HT1080 (cell line): ENCODE measurements at places on chromosomes 4 and X. TPM values are rescaled to one million over a fixed set of nuclear protein-coding genes. Genes with fewer than 3 reads are reported as not detected.

GRCh38 chr4:98245226-98245625 is 16.0 kb upstream of the RAP1GDS1 start:
- DNase-seq, result no peak

DNA sequence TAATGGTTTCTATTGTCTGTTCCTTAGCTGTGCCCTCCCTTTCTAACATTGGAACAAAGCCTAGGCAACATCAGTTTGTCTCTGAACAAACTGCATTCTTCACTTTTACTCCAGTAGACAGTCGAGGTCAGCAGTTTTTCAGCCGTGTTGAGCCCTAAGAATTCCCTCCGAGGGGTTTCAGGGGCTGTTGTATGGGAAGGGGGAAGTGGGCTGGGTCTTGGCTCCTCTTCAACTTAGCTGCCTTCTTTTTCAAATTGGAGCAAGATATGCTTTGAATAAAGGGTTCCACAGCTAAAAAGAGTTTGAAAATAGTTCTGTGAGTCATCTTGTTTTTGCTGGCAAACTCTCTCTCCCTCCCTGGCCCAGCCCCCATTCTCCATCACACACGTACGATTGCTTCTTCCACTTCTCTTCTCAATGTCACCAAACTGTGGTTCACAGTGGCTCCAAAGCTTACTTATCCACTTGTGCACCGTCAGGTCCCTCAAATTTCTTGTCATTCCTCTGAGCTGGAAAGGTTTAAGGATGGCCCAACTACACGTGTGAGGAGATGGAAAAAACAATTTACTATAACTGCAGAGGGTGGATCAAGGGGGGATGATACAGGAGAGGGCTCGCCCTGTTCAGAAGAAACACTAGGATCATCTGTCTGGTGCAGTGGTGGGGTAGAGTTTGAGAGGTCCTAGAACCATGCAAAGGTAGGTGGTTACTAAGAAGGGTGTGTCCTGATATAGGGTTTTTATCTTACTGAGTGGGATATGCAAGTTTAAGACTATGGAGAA is 9.2 kb upstream of the MAML3 start:
- peak; percentile 65 for DNase-seq

GRCh38 chr4:37827030-37827685 is 672 bp downstream of the PGM2 start:
- DNase-seq, result peak; percentile 37

- no peak for DNase-seq
These were observed 104.6 kb upstream of the BMPR1B start for GRCh38 chr4:94653095-94653649.

GRCh38 chr4:185761352-185762235 is 50.4 kb downstream of the SORBS2 start:
- DNase-seq, result no peak

DNA sequence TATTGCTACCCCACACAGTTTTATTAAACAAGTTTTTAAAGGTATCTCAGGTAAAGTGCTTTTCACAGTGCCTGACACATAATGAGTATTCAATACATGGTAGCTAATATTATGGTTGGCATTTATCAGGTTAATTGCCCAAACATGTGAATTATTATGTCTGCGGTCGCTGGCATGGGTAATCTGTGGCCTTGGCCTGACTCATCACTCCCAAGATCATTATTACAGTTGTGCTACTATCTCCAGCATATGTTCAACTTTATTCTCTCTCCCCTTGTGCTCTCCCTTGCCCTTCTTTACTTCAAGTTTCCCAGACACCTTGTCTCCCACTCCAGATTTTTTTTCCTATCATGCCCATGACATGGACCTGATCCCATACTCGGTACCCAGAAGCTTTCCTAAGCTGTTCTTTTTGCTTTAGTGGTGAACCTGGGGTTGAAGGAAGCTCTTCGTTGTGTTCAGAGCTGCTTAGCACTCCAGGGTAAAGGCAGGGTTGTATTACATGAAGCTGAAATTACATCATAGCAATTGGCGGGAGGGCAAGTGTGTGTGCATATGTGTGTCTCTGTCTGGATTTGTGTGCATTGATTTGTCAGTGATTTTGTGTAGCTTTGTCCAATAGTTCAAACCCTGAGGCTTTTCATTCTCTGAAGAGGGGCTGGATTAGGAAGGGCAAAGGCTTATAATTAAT is 176.5 kb upstream of the NRK start:
- peak; percentile 25 for DNase-seq

DNA sequence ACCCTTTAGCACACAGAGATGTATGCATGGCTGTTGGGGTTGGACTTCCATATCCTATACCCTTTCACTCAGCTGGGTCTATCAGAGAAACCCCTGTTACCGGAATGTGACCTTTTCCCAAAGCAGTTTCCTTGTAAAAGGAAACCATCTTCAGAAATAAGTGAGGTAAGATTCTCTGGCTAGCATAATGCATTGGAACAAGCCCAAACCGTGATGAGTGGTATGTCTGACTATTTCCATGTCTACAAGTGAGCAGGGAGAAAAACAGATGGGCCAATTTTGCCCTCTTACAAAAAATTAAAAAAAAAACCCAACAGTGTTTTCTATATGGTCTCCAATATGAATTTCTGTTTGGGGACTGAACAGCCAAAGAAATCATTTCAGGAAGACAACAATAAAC is 283.9 kb downstream of the SMARCA1 start:
- DNase-seq, result peak; percentile 25

DNA sequence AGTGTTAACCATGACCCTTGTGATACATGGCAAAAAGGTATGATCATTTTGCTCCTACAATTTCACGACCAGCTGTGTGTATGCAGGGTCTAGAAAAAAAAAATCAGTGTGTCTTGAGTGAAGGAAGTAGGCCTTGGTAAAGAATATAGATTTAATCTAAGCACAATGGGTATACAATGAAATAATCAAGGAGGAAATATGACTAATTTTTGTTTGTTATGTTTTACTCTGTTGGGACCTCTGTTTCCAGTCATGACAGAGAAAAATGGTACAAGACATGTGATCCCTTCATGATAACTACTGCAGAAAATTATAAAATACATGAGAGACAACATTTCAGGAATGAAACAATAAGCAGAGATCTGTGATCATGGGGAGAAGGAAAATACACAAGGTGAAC is 835.5 kb downstream of the PDHA2 start:
- no peak for DNase-seq

- DNase-seq, result no peak
These were observed 1761.0 kb downstream of the STIM2 start for GRCh38 chr4:28621591-28621990.

- DNase-seq, result peak; percentile 87
These were observed 3.1 kb downstream of the SMS start for GRCh38 chrX:21943460-21944135.

DNA sequence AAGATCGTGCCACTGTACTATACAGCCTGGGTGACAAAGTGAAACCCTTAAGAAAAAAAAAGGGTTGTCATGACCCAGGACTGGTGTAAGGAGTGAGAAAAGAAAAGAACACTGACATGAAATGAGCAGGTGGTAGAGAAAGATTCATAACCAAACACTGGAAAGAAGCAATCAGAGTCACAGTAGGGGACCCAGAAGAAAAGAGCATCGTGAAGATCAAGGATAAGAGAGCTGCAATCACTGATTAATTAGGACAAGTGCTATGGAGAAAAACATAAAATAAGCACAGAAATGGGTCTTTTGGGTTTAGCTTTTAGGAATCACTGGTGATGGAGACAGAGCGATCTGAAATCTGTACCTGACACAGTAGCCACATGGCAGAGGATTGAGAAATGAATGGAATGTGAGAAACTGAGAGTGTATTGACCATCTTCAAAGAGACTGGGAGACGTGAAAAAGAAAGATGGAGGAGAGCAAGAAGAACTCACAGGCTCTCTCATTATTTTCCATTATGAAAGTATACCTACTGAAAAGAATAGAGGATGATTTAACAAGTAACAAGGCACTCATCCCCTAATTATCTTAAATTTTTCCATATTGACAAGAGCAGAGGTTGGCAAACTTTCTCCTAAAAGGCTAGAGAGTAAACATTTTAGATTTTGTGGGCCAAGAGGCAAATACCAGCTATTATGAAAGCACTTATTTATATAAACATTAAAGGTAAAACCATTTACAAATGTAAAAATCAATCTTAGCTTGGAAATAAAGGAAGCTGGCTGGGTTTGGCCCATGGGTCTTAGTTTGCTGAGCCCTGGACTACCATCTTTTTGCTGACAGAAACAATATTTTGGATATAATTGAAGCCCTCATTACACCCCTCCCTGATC is 7.3 kb downstream of the TMEM154 start:
- no peak for DNase-seq

DNA sequence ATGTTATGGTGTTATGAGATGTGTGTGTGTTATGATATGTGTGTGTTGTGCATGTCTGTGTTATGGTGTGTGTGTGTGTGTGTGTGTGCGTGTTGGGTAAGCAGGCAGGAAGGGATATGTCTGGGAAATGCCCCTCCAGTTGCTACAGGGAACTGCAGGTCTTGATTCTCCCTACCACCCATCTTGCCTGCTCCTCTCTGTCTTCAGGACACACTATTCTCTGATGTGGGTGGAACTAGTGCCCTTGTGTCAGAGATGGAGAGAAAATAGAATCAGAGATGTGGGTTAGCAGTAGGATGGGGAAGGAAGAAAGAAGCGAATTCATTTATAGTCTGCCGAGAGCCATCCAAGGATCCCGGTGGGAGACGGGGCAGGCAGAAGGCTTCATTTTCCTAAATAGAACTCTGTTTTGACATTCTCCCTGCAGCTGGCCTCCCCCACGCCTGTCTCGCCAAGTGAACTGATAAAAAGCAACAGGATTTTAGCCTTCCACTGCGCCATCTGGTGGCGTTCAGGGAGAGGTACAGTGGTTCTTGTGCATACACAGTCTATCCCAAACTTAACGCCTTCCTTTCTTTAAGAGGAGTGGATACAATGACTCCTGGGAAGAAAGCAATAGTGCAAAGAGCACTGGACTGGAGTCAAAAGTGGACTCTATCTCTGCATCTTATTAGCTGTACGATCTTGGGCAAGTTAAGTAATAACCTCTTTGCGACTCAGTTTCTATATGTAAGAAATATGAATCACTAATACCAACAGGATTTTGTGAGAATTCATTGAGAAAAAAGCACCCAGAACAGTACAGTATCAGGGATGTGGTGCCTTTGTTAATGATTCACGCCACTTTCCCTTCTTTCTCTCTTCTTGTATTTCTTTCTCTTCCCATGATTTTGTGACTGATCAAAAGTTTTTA is 14.1 kb upstream of the MGST2 start:
- DNase-seq, result peak; percentile 68

The KLF8 gene
- not detected in 2 replicates for total RNA-seq

The SUPT20HL1 gene
- total RNA-seq, result not detected in 2 replicates

The SPOCK3 gene
- total RNA-seq, result 0.07 and 0.08 TPM in 2 replicates

The SPATA18 gene
- total RNA-seq, result 2.2 and 3.3 TPM in 2 replicates

The DGAT2L6 gene
- total RNA-seq, result not detected in 2 replicates

The RASL11B gene
- not detected in 2 replicates for total RNA-seq

The F8A3 gene
- total RNA-seq, result 0.06 and 1.6 TPM in 2 replicates
